GOT3 (cell line): ENCODE measurements at places on chromosomes 6 and 20.

DNA sequence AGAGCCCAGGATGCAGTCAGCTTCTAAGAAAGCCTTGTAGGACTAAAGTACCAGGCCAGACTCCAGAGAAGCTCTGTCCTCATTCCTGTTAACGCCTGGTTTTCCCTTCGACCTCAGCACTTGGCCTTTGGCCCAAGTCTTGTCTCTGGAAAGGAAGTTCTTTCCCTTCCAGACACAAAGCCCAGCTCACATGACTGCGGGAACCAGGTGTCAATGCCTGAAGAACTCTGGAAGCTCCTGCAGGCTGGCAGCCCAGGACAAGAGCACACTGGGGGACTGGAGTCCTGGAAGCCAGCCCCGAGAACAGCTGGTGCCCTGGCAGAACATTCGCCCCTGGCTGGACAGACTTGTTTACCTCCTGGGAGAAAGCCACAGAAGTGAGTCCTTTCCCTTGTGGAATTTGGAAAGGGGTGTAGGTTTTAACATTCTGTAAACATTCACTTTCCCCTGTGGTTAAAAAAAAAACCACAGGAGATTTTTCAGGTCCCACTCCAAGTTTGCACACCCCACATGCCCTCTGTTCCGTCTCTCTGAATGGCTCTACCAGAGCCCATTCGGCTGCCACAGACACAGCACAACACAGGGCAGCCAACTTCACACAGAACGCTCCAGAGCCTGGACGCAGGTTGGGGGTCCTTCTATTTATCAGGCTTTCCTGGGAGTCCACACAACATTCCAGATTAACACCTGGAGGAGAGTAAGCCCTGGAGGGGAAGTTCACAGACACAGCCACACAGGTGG lies 18.1 kb downstream of the ACSS1 start:
- no peak for DNase-seq

DNA sequence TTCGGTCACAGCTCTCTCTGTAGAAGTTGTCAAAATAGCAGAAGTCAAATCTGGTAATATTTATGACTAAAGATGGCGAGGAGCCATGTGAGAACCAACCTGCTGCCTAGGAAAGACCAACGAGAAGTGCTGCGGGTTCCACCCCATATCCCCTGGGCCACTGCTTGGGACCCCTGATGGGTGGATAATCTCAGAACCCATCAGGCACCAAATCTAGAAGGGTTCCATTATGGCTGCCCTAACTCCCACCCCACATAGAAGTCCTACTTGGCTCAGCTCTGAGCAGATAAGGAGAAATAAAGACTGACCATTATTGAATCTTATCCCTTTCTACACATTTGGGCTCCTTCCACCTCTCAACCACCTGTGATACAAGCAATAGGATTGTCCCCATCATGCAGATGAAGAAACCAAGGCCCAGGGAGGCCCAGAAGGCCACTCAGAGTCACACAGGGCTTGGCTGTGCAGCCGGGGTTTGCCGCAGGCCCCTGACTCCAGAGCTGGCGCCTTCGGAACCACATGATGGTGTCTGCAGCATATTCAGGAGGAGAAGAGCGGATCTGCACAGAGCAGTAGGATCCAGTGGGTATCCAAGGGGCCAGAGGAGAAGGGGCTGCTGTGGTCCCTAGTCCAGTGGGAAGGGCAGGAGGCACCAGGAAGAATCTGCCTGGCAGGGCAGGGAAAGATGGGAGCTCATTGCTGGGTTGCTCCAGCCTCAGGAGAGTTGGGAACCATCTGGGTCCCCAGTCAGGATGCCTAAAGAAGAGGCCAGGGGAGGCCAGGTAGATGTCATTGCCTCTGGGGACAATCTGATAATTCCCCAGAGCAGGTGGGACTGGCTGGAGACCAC lies 9.6 kb upstream of the PCMTD2 start:
- DNase-seq = no peak

- no peak for DNase-seq
Observed at GRCh38 chr6:29610540-29610939, 22.4 kb downstream of the GABBR1 start.

DNA sequence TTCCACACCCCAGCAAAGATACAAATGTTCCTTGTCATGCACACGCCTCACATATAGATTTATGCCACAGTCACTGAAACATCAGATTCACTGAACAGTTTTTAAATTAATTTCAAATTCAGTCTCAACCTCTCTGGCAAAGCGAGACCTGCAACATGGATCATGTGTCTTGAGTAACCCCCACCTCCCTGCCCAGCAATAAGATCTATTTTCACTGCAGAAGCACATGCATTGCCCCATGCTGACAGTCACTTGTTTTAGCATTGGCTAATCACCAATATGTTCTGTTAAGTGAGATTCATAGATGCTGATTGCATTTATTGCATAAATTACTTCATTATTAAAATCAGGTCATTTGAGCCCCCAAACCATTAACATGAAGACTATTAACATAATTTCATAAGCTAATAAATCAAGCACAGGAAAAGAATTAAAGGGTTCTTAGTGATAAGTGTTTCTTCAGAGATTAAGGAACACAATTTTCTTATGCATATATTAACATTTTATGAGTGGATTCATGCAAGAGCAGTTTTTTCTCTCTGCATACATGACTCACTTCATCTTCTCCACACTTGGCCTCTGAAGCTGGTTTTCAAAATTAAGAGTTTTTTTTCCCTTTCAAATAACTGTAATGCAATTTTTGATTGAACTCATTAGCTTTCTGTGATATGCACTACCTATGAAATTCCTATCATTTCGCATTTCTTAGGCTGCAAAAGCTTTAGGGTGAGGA lies 173.2 kb upstream of the SOX4 start:
- DNase-seq = no peak

- DNase-seq = no peak
Observed at GRCh38 chr20:63171991-63172390, 43.9 kb downstream of the YTHDF1 start.

GRCh38 chr20:33651562-33652048 lies 10.5 kb upstream of the C20orf144 start:
- no peak for DNase-seq

DNA sequence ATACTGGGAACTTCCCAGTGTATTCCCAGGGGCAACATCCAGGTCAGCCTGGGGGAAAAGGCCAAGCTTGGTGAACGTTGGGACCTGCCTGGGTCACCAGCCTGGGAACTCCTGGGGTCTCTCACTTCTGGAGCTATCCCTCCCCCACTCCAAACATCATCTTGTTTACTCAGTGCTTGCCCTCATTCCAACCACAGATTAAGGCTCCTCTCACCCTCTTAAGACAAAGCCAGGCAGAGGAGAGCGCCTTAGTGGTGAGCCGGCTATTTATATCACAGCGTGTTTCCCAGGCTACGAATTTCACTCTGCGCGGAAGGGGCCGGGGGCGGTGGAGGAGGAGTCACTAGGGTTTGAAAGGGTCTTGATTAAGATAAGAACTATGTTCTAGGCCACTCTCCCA lies 12.1 kb downstream of the PRPH2 start:
- DNase-seq = no peak
